ENCODE measurements at places on chromosomes 6 and 20.

DNA sequence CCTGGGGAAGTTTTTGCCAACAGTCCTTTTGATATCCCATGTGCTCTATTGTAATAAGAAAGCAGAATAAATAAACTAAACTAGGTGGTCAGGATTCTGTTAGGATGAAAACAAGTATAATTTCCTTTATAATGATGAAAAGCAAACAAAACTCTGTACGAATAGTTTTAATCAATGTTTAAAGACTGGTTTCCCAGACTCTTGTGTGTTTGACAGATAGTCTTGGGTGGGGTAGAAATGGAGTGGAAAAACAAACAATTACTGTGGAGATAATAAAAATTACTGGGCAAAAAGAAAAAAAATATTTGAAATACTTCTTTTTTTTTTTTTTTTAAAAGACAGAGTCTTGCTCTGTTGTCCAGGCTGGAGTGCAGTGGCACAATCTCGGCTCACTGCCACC lies 152.1 kb upstream of the FLRT3 start:
- DNase-seq, result no peak

- DNase-seq, result no peak
Measured at GRCh38 chr6:41636833-41637193, 1.5 kb upstream of the MDFI start.

- DNase-seq, result no peak
Measured at GRCh38 chr6:133954657-133955576, 1.9 kb downstream of the TBPL1 start.

- DNase-seq, result no peak
Measured at GRCh38 chr6:45746046-45746445, 269.6 kb downstream of the CLIC5 start.

DNA sequence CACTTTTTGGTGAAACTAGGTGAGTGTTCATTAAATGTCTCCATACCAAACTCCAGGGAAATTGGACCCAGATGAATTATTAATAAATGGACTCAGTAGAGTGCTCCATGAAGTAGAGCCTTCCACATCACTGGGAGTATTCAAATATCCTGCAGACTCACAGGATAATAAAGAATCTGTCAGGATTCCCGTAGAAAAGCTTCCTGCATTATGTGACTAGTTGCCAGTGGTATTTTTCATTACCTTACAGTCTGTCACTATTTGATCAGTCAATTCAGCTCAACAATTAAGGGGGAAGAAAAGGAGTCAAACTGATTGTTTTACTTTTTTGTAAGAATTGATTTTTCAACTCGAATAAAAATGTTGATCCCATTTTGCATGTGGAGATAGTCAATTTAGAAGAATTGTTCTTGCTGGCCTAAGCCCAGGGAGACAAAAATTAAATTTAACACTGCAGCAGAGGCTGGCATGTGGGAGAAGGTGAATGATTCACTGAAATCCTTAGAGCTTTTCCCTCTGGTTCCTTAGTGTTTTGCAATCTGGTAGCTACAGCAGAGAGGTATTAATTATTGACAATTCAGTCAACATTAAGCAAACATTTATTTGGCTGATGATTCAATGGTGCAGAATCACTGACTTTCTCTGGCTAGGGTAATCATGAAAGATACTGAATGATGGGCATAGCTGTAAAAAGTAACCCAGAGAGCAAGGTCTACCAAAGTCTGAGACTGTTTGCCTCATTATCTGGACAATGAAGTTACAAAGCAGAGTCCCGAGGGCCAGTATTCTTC lies 442.4 kb downstream of the CD83 start:
- no peak for DNase-seq

DNA sequence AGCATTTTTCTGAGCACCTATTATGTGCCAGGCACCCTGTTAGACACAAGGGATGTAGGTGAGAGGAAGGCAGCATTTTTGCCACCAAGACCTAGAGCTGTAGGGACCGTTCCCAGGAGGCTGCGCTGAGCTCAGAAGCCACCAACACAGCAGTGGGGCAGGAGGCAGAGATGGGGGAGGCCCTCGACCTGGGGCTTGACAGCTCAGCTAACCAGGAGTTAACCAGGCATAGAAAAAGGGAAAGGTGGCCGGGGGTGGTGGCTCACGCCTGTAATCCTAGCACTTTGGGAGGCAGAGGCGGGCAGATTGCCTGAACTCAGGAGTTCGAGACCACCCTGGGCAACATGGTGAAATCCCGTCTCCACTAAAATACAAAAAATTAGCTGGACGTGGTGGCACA lies 29.5 kb downstream of the KIF25 start:
- DNase-seq, result no peak

- DNase-seq, result no peak
Measured at GRCh38 chr20:31712112-31712553, 10.5 kb downstream of the BCL2L1 start.

DNA sequence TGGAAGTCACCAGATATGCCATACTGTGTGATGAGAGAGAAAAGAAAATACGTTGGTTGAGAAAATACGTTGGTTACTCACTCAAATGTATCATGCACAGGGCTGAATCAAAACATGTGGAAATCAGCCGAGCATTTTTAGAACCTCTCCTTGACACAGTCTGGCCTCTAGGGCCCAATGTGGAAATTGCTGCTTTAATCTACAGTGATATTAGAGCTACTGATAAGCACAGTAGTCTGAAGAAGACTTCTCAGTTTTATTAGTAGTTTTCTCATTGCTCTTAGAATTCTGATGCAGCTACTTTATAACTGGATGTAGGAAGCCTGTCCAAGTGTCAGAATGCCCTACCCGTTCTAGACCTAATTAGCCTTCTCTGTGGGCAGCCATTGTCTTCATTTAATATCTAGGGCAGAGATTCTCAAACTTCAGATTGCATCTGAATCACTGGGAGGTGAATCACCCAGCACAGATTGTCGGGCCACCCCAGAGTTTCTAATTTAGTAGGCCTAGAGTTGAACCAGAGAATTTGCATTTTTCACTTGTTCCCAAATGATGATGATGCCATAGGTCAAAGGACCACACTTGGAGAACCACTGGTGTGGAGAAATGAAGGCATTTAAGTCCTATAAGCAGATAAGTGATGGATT lies 229.1 kb downstream of the PLCB1 start:
- no peak for DNase-seq

DNA sequence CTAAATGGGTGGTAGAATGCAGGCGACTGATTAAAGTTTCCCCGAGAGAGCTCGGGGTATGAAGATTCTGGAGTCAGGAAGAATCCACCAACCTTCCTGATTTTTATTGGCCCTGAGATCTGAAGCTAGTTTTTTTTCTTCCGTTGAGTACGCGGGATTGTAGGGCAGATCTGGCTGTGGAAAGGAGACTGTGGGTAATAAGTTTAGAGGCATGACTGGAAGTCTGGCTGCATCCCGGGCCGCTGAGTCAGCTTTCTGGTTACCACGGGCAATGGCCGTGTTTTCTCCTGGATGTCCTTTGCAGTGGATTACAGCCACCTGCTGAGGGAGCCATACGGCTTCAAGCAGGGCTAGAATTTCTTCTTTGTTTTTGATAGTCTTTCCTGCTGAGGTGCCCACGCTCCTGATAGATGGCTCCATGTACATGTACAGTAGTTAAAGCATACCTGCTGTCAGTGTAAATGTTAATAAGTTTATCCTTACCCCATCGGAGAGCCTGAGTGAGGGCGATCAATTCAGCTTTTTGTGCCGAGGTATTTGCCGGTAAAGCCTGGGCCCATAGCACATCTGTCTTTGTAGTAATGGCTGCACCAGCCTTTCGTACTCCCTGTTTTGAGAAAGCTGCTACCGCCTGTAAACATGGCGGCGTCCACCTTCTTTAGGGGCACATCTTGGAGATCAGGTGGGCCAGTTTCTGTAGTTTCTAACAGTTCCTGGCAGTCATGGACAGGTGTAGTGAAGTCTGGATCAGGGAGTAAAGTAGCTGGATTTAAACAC lies 154.0 kb downstream of the TRIM27 start:
- DNase-seq, result no peak

GRCh38 chr20:7492257-7492656 lies 448.0 kb downstream of the HAO1 start:
- DNase-seq, result no peak

DNA sequence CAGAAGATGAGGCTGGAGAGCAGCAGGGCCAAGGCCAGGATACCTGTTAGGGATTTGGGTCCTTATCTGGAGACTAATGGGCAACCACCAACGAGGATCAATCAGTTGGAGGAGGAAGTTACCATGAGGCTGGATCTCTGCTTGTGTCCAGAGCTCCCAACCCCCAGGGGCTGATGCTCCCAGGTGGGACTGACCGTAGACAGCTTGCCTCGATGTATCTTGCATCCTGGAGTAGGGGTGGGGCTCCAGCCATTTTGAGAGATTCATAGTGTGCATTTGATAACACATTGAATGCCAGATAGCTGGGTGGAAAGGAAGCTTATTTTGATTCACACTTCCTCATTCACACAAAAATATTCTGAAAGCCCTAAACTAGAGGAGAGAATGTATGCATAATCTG lies 4.6 kb upstream of the RFPL4B start:
- DNase-seq, result no peak

DNA sequence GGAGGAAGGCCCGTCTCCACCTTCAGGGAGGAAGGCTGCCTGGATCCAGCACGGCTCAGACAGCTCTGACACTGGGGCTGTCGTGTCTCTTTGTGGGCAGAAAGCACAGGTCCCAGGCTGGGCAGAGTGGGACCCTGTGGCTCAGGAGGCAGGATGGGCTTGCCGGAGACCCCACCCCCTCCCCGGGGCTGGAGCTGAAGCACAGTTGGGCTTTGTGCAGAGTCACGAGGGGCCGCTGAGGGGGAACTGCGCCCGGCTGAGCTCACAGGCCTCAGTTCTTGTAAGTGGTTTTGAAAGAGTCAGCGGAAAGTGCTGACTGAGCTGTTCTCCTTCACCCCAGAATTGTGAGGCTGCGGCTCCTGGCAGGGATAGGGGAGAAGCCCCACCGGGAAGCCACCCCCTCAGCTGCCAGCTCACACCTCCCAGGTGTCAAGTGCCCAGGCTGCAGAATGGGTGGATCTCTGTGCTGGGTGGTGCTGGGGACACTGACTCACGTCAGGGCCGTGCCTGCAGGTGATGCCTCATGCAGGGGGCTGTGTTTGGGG lies 145.5 kb upstream of the RNF24 start:
- DNase-seq, result peak; percentile 45

GRCh38 chr20:46129955-46130481 lies 11.9 kb downstream of the CD40 start:
- no peak for DNase-seq

DNA sequence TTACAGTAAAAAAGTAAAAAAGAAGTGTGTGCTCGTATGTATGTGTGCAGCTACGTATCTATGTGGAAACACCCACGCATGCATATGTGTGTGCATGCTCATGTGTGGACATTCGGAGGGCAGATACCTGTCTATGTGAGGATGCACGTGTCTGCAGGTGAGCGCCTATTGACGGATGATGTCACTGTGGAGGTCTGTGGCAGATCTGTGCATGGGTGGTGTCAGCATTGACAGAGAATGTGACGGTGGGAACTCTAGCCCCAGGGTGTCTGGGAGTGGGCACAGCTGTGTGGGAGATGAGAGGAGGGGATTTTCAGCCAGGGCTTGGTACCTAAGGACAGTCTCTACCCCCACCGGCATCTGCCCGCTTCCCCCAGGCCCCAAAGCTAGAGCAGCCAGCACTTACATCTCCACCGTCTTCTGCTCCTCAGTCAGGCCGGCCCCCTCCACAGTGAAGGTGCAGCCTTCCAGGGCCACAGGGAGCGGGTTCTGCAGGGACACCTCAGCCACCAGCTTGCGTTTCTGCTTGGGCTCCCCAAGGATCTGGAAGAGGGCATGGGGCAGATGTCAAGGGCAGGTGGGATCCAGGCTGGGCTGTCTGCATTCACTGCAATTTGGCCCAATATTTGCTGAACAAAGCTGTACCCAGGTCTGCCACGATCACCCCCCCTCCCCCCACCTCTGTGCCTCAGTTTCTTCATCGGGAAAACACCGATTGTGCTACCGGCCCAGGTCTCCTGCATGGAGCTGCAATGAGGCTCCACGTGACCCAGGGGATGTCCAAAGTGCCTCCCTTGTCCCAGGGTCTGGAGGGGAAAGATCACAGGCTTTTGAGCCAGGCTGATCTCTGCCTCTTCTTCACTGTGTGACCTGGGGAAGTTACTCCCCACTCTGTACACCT lies 34.1 kb downstream of the TGM2 start:
- no peak for DNase-seq

DNA sequence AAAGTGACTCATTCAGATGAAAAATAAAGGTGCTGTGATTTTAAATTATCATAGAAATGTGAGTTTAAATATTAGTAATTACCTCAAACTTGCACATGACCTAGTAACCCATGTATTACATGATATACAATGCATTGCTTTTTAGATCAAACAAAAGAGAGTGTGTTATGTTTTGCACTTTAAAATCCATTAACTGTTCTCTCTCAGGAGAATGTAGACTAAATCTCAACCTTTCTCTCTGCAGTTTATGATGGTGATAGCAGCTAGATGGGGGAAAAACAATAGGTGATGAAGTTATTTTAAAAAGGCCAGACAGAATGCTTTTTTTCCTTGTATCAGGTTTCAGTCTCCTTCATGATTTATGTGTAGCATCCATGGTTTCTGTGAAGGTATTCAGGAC lies 404.4 kb upstream of the RNF217 start:
- DNase-seq, result no peak

- no peak for DNase-seq
Measured at GRCh38 chr20:41365777-41366545, 657 bp downstream of the EMILIN3 start.

- DNase-seq, result no peak
Measured at GRCh38 chr20:23059001-23059400, 9.5 kb upstream of the THBD start.
